ENCODE measurements at places on chromosomes 3 and 15.

DNA sequence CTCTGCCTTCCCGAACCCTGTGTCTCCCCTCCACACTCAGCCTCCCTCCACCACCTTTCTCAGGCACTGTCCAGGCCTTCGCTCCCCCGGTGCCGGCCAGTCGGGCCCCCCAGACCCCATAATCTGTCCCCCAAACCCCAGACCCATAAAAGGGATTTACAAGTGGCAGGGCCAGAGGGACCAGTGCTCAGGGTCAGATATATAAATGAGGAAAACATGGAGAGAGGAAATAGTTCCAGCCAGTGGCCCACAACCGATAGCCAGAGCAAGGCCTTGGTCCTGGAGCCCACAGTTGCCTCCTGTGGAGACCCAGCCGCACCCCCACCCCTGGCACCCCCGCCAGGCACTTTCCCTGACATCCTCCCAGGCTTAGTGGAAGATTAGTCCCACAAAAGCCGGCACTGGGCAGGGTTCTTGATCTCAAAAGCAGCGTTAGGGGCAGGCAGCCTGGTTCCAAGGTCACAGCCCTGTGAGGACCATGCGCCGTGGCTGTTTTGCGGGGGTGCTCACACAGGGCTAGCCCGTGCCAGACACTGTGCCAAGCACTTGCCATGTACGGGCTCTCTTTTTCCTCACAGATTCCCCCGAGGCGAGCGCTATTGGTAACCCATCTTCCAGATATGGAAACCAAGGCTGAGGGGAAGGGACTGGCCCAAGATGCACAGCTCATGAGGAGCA, 1.1 kb upstream of the PLXND1 start:
- DNase-seq, result no peak

DNA sequence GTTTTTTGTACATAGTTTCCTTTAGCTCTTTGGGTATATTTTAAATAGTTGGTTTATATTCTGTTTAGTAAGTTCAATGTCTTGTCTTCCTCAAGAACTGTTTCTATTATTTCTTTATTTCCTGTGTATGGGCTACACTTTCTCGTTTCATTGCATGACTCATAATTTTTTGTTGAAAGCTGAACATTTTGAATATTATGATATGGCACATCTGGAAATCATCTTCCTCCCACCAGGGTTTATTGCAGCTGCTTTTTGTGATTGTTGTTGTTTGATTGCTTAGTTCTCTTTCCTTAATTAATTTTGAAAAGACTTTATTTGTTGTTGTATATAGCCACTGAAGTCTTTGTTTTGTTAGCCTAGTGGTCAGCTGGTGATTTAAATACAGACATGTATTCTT, 43.8 kb downstream of the LSM3 start:
- no peak for DNase-seq

- no peak for DNase-seq
Measured at GRCh38 chr3:99699841-99700240, 61.4 kb downstream of the COL8A1 start.

GRCh38 chr3:123256256-123256655, 54.5 kb downstream of the SEC22A start:
- no peak for DNase-seq

DNA sequence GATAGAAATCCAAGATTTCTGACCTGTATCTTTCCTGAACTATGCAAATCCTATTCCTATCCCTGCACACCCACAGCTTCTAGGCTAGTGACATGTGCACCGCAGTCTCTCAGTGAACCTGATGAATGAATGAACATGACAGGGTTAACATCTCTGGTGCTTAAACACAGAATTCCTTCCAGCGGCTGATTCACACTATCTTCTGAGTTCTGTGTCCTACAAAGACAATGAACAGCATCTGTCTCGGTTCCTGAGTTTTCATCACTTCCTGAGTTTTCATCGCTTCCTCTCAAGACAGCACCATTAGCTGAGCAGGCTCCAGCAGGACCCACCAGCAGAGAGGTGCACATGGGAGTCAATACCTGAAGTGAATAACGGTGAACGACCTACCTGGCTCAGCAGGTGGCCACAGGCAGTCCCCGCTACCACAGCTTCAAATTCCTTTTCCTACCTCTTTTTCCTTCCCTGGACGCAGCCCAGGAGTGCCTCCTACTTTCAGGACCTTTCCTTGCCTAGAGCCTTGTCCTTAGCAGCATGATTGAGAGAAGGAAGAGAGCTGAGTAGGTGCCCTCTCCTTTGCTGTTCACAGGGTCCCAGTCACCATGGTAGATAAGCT, 113.5 kb downstream of the IGF2BP2 start:
- no peak for DNase-seq

- no peak for DNase-seq
Measured at GRCh38 chr3:86595696-86596095, 395.3 kb downstream of the VGLL3 start.

GRCh38 chr15:56047354-56047753, 53.9 kb upstream of the NEDD4 start:
- DNase-seq, result no peak

GRCh38 chr3:76765511-76765910, 274.4 kb upstream of the ROBO2 start:
- DNase-seq, result no peak

- DNase-seq, result no peak
Measured at GRCh38 chr3:194051366-194052149, 84.4 kb upstream of the HES1 start.

DNA sequence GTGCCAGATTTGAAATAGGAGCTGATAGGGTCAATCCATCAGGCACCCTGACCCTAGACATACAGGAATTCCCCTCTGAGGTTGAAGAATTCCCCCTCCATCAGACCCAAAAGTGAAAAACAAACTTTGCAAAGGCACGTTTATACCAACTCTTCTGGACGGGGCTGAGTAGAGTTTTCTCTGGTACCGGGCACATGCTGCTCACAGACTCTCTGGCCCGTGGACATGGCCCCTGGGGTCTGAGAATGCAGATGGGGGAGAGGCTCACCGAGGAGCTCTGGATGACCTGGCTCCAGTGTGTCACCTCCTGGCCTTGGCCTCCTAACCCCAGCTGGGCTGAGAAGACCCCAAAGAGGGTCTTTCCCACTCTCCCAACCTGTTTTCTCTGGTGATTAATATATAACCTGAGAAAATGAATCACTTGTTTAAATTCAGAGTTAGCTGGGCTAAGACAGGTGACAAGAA, 11.2 kb upstream of the LIPC start:
- DNase-seq, result no peak

DNA sequence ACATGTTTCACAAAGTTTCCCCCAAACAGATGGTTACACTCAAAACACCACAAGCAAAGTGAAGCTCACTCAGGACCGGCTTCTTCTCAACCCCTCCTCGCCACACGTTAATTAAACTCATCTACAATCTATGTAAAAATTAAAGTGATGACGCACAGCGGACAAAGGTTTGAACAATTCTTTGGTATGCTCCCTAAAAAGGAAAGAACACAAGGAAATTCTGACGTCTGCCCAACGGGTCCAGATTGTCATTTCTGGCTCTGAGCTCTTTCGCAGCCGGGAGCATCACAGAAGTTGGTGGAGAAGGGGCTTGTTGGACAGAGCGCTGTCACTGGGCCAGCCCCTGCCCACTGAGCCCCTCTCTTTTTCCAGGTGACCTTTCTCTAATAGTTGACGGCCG, 173.7 kb upstream of the CHRNA7 start:
- no peak for DNase-seq

DNA sequence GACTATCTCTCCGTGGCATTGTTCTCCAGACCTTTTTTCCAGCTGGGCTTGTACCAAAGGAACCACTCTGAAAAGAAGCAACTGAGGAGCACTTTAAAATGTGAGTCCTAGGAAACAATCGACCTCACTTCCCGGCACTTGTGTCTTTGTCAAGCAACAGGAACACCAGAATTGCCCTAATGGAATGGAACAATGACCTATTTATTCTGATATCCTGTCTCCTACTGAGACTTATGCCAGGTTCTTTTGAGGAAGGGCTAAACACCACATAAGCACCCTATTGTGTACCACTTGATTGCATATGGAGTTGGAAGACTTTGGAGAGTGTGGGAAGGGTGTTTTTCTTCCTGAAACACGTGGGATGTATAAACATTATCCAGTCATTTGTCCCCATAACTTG, 56.8 kb upstream of the TGFBR2 start:
- no peak for DNase-seq

DNA sequence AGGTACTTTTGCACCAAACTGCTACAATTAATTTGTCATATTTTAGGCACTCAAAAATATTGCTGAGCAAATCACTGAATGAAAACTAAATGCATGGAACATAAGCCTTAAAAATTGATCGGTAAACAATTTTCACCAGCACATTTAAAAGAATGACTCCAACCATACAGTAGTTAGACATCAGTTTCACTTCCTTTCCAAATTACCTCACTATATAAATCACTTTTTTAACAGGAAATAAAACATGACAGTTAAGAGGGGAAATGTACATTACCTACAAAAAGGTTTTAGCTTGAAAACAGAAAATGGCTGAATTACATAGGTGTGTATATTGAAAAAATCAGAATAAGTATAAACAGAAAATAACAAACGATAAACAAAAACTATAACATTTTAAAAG, 108.4 kb downstream of the SERPINI1 start:
- DNase-seq, result no peak

DNA sequence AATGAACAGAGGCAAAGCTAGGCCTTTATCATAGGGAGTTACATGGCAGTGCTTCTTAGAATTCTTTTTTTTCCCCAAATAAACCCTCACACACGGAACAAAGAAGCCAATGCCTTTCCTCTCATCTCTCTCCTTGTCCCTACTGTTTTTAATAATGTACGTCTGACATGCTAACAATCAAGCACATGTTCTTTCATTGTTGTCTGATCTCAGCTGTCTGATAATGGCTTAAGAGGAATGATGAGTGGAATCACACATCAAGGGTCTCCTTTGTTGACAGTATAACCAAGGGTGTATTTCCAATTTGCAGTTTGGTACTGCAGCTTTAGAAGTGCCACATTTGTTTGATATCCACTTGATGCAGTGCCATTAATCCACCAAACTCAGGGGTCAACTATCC, 34.8 kb upstream of the EPHA3 start:
- no peak for DNase-seq

All from DND-41 (cell line).